SW 1271 (cell line): ENCODE measurements at places on chromosomes 4 and X.

DNA sequence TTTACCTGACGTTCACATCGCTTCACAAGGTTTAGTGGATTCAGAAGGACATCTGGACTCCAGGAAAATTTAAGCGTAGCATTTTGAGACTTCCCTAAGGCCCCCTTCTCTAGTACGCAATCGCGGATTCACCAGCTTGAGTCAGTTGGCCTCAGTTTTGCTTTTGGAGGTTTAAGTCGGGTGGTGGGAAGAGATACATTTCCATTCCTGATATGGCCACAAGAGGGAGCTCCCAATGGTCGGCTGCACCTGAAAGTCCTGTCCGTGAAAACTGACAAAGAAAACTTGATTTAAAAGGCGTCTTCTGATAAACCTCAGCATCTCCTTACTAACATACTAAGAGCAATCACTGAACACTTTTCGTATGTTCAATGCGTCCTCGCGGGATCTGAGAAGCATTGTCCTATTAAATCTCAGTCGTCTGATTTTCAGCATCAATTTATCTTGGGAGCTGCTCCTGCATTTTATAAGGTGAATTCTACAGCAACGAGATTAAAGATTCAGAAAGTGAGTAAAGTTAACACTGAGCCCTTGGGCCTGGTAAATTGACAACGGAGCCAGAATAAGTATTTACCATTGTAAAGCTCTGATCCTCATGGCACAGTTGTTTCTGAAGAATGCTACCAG is 50.6 kb downstream of the LGI2 start:
- DNase-seq = peak; percentile 53

- no peak for DNase-seq
Measured at GRCh38 chrX:48999030-48999429, 3.0 kb downstream of the GRIPAP1 start.

GRCh38 chr4:69811166-69811565 is 48.8 kb downstream of the SULT1E1 start:
- DNase-seq = no peak

- DNase-seq = no peak
Measured at GRCh38 chrX:19829814-19830213, 57.6 kb downstream of the SH3KBP1 start.

DNA sequence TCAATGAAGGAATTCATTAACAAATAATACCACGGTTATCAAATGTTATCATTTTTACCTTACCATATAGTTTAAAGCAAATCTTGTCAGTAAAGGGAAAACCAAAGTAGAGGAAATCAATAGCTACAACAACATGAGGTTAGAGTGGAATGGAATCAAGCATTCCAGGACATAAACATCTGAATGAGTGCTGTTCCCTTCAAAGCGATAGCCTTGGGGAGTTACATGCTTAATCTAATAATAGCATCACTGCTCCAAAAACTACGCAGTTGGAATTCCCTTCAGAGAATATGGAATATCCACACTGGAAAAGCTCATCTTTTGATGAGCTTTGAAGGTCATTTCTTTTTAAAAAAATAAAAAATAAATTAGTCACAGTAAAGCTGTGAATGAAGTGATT is 31.2 kb downstream of the PDE5A start:
- DNase-seq = no peak

- DNase-seq = no peak
Measured at GRCh38 chr4:67522230-67522629, 23.1 kb downstream of the CENPC start.

GRCh38 chrX:149849787-149850186 is 31.2 kb upstream of the MAGEA8 start:
- no peak for DNase-seq

- DNase-seq = no peak
Measured at GRCh38 chr4:51870441-51871188, 27.7 kb downstream of the DCUN1D4 start.

GRCh38 chr4:142473960-142474338 is 372.2 kb downstream of the INPP4B start:
- no peak for DNase-seq

DNA sequence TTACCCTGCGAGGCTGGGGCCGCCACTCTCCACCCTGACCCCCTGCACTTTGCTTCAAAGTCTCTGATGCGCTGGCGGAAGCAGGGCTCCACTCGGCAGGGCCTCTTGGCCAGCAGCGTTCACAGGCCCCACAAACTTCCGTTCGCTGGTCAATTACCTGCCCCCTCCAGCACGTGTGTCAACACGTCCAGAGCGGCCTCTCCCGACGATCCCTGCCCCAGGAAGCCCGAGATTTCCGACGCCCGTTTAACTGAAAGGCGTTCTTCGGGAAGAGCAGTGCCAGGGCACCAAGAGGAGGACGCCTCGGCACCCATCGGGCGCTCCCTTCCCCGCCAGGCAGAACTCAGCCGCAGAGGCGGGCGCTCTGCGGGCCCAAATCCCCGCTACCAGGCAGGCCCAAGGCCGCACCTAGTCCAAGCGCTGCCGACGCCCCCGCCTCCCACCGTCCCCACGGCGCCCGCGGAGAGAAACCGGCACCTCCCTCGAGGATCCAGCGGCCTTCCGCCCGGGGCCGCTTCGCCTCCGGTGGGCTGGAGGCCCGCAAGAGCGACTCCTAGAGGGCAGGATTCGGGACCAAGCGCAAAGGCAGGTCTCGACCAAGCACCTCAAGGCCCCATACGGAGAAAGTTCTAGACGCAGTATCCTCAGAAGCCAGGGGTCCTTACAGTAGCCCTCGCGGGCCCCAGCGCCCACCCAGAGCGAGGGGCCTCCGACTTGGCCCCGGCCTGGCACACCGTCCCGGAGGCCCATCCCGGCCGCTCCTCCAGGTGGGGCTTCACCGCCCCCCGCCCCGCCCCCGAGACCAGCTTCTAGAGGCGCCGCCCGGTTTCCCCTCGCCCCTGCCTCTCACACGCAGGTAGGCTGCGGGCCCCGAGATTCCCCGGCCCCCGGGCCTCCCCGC is 586 bp downstream of the BCAP31 start:
- DNase-seq = no peak

GRCh38 chr4:143420227-143420626 is 83.6 kb downstream of the GAB1 start:
- no peak for DNase-seq

DNA sequence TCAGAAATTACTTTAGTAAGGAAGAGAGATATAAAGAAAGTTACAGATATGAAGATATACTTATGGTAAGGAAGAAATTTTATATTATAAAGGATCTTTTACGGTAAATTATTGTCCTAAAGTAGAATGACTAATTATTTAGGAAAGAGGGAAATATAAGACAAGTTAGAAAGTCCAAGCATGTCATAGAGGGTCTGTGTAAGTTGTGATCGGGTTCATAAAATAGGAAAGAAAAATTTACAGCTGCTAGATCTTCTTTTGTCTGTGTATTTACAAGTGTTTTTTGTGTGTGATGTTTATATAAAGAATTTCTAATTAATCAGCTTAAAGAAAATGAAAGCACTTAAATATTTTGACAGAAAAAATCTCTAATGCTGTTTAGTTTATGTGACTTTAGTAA is 1054.9 kb upstream of the DIAPH2 start:
- DNase-seq = no peak

- peak; percentile 53 for DNase-seq
Measured at GRCh38 chr4:43132010-43132582, 239.6 kb downstream of the GRXCR1 start.

DNA sequence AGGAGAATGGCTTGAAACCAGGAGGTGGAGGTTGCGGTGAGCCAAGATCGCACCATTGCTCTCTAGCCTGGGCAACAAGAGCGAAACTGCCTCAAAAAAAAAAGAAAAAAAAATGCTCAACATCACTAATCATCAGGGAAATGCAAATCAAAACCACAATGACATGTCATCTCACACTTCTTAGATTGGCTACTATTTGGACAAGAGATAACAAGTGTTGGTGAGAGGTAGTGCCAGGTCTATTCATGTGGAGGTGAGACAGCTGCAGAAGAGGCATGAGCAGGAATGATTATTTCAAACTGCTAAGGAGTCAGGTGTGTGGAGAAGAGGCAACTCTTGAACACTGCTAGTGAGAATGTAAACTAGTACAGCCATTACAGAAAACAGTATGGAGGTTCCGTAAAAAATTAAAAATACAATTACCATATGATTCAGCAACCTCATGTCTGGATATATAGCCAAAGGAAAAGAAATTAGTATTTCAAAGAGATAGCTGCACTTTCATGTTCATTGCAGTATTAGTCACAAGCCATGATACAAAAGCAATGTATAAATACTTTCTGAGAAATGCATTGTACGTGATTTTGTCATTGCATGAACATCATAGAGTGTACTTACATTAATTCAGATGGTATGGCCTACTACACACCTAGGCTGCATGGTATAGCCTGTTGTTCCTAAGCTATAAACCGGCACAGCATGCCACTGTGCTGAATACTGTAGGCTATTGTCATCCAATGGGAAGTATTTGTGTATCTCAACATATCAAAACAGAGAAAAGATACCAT is 75.3 kb downstream of the TMEM144 start:
- no peak for DNase-seq

DNA sequence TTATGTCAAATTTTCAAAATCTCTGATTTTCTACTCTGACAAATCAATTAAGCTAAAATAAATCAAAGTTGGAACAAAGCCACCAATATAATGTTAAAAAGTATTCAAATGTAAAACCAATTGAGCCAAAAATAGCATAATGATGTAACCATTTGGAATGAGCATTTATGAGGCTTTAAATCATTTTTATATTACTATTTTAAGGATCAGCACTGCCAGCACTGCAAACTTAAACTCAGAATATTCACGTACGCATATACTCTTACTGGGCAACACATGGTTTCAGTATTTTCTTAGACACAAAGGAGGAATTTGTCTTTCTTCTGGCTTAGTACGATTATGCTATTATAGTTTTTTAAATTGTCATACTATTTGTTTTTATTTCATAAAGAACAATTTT is 52.2 kb downstream of the AFAP1 start:
- DNase-seq = no peak

- DNase-seq = no peak
Measured at GRCh38 chr4:70280567-70280966, 38.2 kb downstream of the CSN3 start.

- peak; percentile 36 for DNase-seq
Measured at GRCh38 chr4:74109870-74110605, 11.0 kb upstream of the CXCL2 start.

- DNase-seq = no peak
Measured at GRCh38 chr4:38846015-38846414, 10.6 kb downstream of the TLR6 start.

DNA sequence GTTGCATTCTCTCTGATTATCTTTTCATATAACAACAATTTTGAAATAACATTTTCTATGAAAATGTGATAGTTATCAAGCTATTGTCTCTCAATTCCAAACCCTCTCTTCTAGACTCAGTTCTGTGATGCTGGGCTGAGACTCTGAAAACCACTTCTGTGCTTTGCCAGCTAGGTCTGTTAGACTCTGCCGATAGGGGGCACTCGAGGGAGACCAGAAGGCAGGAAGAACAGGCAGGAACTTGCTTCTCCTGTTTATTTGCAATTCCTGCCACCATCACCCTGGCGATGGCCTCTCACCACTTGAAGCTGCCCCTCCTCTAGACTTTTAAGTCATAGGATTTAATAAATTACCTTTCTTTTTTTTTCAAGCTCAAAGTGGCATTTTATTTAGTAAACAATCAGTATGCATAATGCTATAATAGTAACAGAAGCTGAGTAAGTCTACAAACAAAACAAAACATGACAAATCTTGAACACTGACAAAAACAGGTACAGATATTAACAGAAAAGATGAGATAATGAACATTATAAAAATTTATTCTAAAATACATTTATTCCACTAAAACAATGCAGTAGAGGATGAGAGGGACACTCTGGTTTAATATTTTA is 49.7 kb downstream of the RASL11B start:
- peak; percentile 44 for DNase-seq

GRCh38 chr4:104649631-104650030 is 154.9 kb upstream of the CXXC4 start:
- DNase-seq = no peak

GRCh38 chr4:54318904-54319303 is 89.8 kb downstream of the PDGFRA start:
- no peak for DNase-seq

DNA sequence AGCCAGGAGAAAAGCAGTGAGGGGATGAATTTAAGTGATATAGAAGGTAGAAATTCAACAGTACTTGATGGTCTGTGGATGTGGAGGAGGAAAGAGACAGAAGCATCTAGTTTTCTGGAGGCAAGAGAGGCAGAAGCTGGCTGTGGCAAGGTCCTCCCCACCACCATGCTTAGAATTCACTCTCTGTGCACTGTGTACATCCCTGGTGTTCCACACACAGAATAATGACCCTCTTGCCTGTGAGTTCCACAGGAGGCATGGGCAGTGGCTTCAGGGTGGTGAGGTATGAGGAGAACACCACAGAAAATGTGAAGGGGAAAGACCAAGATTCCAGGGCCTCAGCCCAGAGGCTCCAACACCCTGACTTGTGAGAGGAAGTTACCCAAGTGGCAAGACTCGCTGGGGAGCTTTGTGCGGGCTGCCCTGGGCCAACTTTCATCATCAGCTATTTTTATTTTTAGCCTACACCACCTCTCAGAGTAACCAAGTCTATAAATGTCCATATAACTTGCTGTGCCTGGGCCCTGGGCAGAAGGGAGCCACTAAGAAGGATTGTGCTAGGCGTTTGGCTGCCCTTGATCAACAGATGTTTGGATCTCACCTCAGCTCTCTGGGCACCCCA is 7.8 kb upstream of the INTS6L start:
- no peak for DNase-seq

GRCh38 chr4:100539706-100540105 is 21.9 kb upstream of the EMCN start:
- no peak for DNase-seq

GRCh38 chr4:11894977-11895376 is 466.3 kb upstream of the HS3ST1 start:
- DNase-seq = no peak

- no peak for DNase-seq
Measured at GRCh38 chrX:307261-308111, 11.1 kb downstream of the GTPBP6 start.

DNA sequence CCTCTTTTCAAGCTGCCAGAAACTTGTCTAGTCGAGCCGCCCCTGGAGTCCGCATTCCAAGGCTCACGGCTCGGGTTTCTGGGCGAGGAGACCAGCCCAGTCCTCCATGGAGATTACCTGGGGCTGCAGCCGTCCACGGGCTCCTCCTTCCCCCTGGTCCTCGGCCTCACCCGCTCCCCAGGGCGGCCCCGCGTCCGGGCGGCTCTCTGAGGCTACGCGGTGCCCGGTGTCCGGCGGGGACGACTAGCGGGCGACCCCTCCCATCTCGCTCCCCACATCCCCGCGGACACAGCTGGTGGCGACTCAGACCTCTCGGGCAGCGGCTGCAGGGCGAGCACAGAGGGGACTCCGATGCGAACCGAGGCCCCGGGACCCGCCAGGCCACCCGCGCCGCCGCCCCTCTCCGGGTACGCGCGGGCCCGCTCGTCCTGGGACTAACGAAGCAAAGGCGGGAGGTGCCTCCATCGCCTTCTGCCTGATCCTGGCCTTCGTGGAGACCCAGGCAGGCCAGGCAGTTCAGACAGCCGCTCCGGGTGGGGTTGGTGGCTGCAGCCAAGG is 159.4 kb downstream of the TRAM1L1 start:
- no peak for DNase-seq
